T-cell (primary cell): ENCODE measurements at places on chromosomes 2 and 18.

DNA sequence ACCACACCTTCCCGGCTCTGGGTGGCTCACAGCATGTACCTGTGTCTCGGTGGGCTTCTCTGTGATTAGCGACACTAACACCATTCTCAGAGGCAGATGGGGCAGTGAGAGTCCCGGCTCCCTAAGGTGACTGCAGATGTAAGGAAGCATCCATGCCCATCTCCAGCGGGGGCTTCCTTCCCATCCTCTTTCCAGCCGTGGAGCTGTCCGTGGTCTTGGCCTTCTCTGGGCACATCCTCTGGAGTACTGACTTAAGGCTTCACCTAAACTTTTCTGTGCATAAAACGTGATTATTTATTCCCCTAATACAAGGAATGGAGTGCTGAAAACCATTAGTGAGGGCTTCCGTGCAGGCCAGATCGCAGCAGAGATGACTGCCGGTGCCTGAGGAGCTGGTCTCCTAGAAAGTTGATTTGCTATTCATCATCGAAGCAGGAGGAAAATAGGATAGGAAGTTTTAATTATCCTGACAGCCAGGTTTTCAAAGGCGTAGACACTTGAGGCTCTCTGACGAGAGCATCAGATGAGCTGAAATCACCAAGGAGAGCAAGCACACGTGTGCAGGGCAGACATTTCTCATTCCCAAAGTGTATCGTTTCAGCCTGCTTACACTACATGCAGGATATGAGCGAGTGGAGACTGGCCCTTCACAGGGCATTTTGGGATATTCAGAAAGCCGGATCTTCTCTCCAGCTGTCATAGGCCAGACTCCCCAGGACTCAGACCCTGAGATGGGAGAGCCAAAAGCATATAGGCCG is 186.1 kb upstream of the SALL3 start:
- no peak for DNase-seq

- no peak for DNase-seq
Measured at GRCh38 chr2:241798081-241798630, 10.8 kb upstream of the NEU4 start.

GRCh38 chr2:144567745-144568144 is 47.8 kb upstream of the ZEB2 start:
- DNase-seq, result no peak

DNA sequence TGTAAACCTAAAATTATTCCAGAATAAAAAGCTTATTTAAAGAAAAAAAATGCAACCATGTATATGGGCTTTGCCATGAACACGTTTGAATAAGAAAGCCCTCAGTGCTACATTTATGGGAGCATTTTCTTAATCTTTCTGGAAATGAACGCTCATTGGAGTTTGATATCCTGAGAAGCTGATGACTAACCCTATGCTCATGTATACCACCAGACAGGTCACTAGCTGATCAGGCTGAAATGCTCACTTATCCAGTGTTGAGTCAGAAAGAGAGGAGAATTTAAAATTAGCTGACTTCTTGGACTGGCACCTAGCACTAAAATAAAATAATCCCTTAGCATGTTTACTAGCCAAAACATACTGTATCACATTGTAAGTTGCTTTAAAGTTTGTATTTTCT is 254.9 kb upstream of the SIX3 start:
- no peak for DNase-seq

GRCh38 chr2:152577579-152577978 is 139.7 kb downstream of the PRPF40A start:
- DNase-seq, result no peak

DNA sequence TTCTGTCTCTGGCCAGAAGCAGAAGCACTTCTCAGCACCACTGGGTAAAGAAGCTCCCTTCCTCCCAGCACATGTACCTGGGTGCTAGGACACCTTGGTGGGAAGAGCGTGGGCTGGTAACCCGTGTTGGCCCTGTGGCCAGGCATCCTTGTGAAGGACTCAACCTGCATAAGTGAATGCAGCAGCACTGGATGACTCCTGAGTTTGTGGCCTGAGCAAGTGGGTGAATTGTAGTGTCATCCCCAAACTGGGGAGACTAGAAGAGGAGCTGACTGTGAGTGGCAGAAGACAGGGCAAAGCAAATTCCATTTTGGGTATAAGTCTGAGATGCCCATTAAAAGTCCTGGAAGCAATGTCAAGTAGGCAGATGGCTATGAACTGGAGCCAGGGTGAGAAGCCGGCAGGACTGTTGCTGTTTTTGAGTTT is 63.4 kb downstream of the STAT1 start:
- DNase-seq, result no peak

GRCh38 chr18:49167084-49167483 is 216.3 kb upstream of the SMAD7 start:
- no peak for DNase-seq

GRCh38 chr2:98296440-98296839 is 49.8 kb upstream of the CNGA3 start:
- DNase-seq, result no peak

GRCh38 chr2:189082376-189082975 is 97.1 kb downstream of the COL5A2 start:
- no peak for DNase-seq

DNA sequence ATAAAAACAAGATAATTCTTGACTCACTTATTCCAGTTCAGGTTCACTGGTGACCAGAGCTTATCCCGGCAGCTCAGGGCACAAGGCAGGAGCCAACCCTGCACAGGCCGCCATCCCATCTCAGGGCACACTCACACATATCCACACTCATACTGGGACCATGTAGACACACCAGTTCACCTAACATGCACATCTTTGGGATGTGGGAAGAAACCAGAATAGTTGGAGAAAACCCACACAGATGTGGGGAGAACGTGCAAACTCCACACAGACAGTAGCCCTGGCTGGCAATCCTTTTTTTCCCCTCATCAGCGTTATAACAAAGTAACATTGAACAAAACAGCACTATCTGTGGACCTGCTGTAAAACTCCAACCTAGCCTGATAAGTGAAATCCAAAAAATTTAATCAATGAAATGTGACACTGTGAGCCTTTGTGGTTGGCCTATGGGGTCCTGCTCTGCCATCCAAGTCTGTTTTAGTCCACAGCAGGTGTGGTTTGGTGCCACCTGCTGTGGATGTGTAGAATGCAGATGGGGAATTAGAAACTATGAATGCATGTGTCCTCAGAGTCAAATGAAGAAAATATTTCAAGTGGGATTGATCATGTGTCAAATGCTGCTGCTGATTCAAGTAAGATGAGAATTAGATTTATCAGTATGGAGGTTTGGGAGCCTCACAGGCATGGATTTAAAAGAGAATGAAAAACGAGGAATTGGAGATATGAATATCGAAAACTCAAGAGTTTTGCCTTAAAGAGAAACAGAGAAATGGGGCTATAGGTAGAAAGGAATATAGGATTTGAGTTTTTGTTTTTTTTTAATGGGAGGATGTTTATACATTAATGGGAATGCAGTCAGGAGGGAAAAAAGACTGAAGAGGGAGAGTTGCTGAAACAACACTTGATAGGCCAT is 47.0 kb downstream of the UGP2 start:
- DNase-seq, result peak; percentile 9
